Sigmoid colon (tissue), 7 donors: ENCODE measurements at places on chromosomes 3 and 15.

- DNase-seq, result no peak
These were observed 74.2 kb downstream of the MAGEF1 start for GRCh38 chr3:184637705-184638104.

DNA sequence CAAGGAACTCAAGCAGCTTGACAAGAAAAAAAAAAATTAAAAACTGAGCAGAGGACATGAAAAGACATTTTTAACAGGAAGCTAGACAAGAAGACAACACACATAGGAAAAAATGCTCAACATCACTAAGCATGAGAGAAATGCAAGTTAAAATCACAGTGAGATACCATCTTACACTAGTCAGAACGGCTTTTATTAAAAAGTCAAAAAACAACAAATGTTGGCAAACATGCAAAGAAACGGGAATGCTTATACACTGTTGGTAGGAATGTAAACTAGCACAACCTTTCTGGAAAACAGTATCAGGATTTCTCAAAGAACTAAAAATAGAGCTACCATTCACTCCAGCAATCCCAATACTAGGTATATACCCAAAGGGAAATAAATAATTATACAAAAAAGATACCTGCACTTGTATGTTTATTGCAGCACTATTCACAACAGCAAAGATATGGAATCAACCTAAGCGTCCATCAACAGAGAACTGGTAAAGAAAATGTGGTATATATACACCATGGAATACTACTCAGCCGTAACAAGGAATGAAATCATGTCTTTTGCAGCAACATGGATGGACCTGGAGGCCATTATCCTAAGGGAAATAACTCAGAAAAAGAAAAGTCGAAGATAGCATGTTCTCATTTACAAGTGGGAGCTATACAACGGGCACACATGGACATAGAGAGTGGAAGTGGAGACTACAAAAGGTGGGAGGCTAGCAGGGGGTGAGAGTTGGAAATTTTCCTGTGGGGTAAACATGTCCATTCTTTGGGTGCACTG lies 5.2 kb downstream of the GOLIM4 start:
- no peak for DNase-seq

DNA sequence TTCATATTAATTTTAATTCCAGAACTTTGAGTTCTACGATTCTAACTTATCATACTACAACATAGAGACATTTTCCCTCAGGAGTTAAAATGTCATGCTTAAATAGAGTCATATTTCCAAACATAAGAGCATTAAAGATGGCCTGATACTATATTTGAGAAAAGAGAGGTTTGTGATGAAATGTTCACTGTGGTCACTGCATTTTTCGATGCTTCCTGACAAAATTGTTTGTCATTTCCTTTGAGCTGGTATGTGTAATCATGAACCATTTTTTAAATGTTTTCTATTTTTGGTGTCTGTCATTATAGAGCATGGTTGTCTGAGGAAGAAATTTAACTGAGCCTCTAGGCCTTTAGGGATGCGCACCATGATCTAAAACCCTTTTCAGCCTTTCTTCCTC lies 721.4 kb upstream of the NR2F2 start:
- no peak for DNase-seq

- peak; percentile 97 for DNase-seq
These were observed 145.5 kb upstream of the TPM1 start for GRCh38 chr15:62896969-62897486.

- DNase-seq, result no peak
These were observed 7.8 kb upstream of the NRROS start for GRCh38 chr3:196631682-196632045.
